ENCODE measurements at places on chromosomes 2 and 18.

DNA sequence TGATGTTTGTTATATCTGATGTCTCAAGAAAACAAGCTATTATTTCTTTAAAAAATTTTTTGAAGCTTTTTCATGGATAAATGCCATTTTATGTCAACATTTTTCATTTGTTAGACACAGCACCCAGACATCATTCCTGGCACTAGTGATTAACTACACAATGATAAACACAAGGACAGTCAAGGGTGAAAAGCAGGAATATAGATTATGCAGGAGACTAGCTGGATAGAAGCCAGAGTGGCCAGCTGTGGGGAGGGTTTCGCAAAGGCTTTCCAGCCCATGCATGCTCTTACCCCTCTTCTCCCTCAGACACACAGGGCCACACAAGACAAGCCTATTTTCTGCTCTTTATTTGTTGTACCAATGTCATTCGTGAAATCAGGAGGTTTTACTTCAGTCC lies 127.1 kb upstream of the TTC39C start:
- DNase-seq: no peak

DNA sequence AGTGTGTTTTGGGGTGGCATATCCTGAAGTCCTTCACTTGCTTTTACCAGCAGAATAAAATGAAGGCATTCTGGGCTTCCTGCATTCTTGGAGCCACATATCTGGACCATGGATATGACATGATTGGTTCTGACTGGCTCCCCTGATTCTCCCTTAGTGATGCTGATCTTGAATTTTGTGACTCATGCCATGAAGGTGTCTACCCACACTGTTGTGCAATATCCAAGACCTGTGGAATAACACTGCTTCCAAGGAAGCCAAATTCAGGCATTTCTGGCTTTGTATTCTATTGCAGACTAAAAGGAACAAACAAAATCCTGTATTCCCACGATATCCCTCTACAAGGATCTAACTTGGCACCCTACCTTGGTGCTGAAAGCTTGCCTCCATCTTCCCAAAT lies 125.8 kb downstream of the LYPD6B start:
- DNase-seq: no peak

GRCh38 chr2:110768591-110768990 lies 36.2 kb downstream of the ACOXL start:
- no peak for DNase-seq

GRCh38 chr2:86314125-86314524 lies 23.3 kb downstream of the REEP1 start:
- DNase-seq: no peak

- no peak for DNase-seq
Observed at GRCh38 chr2:204876311-204876710, 331.0 kb downstream of the PARD3B start.

GRCh38 chr2:124254621-124255020 lies 229.5 kb downstream of the CNTNAP5 start:
- DNase-seq: no peak

DNA sequence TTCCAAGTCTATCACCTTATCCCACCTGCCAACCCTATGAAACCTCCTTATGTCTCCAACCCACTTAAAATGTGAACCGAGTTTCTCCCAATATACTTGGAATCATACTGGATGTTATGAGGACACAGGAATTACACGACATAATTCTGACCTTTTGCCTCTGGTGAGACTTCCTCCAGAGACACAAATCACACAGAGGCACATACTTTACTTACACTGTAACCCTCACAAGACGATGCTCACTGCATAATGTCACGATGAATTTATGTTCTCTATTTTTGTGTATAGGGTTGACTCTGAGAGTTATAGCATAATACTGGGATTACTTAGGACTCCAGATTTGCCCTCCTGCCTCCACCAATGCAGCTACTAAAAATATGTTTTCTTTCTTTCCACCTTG lies 28.0 kb upstream of the SETBP1 start:
- DNase-seq: no peak

- DNase-seq: no peak
Observed at GRCh38 chr2:134926231-134926931, 7.8 kb downstream of the CCNT2 start.
